ENCODE measurements at places on chromosomes 12 and 14. TPM values are rescaled to one million over a fixed set of nuclear protein-coding genes. Genes with fewer than 3 reads are reported as not detected.

DNA sequence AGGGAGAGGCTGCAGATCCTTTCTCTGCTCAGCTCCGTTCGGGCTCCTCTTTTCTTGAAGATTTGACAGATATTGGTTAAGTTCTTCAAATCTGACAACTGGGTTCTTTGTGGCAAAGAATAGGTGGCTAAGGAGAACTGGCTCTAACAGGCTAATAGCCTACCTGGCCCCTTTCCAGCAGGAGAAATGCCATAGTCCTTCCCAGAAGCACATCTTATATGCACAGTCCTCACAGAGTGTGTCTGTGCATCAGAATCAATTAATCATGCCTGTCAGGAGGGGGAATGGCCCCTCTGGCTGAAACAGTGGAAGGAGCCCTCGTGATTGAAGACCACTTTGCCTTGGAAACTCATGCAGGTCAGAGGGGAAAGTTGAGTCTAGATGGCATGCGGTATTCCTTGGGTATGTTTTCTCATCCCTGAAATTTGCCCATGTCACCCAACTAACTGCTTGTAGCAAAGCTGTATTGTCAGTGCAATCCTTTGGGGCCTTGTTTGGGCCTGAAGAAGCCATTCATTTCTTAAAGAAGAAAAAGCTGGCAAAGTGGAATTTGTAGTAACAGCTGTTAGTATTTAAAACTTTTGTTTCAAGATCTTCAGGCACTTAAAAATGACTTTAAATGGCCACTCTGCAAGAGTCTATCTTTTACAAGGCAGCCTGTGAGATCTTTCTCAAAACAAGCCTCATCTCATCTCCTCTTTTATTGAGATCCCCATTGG lies 251.5 kb downstream of the ZFP36L1 start:
- H3K27me3 ChIP-seq, result no peaks in the 10 kb centered on the region
- no peak for DNase-seq
- no peak overlapping the region for H3K4me3 ChIP-seq

- no peak for DNase-seq
- no peaks in the 10 kb centered on the region for H3K36me3 ChIP-seq
- H3K4me3 ChIP-seq, result no peak overlapping the region
Observed at GRCh38 chr14:103192246-103192840, 69.1 kb downstream of the TNFAIP2 start.

The SAMD4A gene
- total RNA-seq, result 131 TPM

The KRT83 gene
- total RNA-seq, result not detected

GRCh38 chr12:81692008-81692407 lies 67.1 kb downstream of the PPFIA2 start:
- DNase-seq, result no peak
- no peaks in the 10 kb centered on the region for H3K27me3 ChIP-seq
- no peak overlapping the region for H3K4me3 ChIP-seq
- no peaks in the 10 kb centered on the region for H3K36me3 ChIP-seq

GRCh38 chr12:77766224-77766623 lies 64.5 kb upstream of the NAV3 start:
- no peaks in the 10 kb centered on the region for H3K36me3 ChIP-seq
- H3K27ac ChIP-seq, result no peak overlapping the region
- no peak for DNase-seq
- H3K4me3 ChIP-seq, result no peak overlapping the region
- no peaks in the 10 kb centered on the region for H3K4me1 ChIP-seq
- no peaks in the 10 kb centered on the region for H3K27me3 ChIP-seq
